ENCODE measurements at places on chromosomes 1 and 21.

DNA sequence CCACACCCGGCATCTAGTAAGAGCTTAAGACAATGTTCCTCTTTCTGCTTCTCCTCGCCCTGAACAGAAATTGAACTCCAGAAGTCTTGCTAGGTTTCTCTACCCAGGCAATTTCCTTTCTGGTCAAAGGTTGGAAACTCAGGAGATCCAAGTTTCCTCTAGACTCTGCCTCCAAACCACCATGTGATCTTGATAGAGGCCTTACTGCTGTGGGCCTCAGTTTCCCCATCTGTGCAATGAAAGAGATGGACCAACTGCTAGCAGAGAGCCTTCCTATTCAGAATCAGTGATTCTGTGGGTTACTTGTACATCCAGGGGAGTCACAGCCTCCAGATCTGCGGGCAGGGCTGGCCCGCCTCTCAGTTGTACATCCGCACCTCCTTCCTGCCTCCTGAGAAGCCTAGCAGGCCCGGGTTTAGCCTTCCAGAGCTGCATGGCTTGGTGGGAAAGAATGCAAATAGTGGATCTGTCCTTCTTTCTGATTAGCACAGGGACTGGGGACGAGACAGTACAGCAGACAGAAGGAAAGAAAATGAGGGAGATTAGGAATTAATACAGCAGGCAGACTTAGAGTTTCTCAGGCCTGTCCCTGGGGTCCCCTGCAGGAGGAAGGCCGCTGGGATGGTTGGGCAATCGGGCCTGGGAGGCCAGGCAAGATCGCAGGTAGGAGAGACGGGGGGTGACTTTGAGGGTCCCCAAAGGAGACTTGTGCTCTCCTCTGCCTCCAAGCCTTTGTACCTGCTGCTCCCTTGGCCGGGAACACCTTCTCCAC, 83.9 kb downstream of the PAX7 start:
- no peak for DNase-seq

GRCh38 chr21:37240978-37241377, 26.2 kb downstream of the VPS26C start:
- no peak for DNase-seq

DNA sequence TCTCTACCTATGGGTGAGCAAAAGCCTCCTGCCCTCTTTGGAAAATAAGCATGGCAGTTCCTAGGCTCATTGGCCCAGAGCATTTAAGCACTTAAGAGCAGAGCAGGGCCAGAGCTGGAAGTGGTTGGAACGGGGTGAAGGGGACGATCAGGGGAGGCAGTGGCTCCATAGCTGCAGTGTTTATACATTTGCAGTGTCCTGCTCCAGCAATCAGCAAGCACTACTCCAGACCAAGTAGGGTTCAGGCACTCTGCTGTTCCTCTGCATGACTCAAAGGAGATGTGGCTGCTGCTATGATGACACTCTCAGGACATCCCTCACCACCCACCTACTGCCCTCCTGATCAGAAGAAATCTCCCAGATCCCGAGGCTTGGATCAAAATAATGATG, 55.0 kb downstream of the TRABD2B start:
- DNase-seq: no peak

DNA sequence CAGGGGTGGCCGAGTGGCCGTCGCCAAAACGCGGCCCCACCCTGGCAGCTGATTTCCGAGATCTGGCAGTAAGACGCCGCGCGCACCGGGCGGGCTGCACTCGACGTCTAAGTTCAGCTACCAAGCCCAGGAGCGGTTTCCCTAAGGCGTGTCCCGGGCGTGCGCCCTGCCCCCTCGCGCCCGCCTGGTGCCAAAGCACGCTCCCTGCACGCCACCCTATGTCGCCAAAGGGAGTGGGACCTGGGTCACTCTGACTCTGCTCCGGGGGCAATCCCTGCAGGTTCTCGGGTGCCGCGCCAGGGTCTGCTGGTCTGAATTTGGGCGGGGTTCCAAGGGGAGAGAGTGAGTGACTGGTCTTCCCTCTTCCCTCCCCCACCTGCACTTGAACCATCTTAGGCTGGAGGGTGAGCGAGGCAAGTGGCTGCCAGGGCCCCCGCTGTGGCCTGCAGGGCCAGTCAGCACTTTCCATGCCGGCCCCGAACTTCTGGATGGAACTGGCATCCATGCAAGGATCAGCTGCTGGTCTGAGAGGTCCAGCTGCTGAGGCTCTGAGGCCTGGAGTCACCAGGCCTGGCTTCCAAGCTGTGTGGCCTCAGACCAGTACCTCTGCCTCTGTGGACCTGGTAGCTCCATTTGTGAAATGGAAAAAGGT, at the start of gene LRRC38:
TSS of gene LRRC38 (minus strand) at position 109 of the 652 bp plus-strand sequence. CDS start 410 bp downstream, outside the sequence.
- DNase-seq: no peak

GRCh38 chr1:150076066-150076465, 8.5 kb downstream of the VPS45 start:
- no peak for DNase-seq

- no peak for DNase-seq
These were observed 118.7 kb downstream of the CASZ1 start for GRCh38 chr1:10677491-10678391.

All from NCI-H1048 (cell line).